ENCODE measurements at places on chromosomes 4 and X.

- ATAC-seq, result no peak
Observed at GRCh38 chrX:123436512-123437136, 252.5 kb downstream of the GRIA3 start.

GRCh38 chrX:15188039-15188438 lies 81.8 kb downstream of the ASB9 start:
- no peak for ATAC-seq

DNA sequence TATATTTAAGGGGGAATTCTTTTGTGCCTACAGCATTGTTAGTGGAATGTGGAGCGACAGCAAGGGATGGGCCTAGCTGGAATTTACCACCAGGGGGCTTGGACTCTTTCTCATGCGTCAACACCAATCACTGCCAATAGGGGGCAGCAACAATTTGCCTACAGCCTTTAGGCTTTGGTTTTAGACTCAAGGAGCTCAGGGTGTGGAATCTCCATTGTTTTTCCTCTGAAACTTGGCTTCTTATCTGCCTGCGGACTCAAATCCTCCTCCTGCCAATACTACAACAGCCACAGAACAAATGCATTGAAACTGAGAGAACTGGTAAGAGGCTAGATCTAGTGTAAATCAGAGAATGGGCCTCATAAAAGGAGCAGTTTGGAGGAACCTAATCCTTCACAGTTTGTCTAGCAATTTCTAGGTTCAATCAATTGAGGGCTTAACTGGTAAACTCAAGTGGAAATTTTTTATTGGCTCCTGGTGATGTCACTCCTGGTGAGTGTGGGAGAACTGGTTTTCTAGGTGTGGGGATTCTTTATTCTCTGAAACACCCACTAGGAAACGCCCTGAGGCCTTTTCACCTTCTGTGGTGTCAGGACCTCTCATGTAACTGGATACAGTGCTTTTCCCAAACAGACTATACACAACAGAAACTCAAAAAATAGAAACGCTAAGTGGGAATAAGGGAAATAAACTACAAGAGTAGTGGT lies 27.9 kb upstream of the TMSB4X start:
- peak; percentile 46 for ATAC-seq

DNA sequence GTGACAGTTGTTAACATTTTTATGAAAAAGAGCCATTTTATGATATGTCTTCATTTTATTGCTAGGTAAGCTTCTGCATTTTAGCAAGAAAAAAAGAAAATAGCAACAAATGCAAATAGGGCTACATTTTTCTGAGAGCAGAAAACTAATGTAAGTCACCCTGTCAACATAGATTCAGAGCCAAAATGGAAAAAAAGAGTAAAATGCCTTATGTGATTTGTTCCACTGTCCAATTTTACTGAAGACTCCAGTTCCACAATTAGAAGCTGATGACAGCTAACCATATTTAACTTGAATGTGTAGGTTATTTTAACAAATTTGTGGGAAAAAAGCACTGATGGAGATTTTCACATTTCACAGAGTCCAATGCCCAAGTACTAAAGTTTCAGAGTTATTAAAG lies 772.3 kb downstream of the FAT4 start:
- ATAC-seq, result no peak

- ATAC-seq, result peak; percentile 18
Observed at GRCh38 chr4:36241771-36242170, 2.5 kb downstream of the ARAP2 start.

DNA sequence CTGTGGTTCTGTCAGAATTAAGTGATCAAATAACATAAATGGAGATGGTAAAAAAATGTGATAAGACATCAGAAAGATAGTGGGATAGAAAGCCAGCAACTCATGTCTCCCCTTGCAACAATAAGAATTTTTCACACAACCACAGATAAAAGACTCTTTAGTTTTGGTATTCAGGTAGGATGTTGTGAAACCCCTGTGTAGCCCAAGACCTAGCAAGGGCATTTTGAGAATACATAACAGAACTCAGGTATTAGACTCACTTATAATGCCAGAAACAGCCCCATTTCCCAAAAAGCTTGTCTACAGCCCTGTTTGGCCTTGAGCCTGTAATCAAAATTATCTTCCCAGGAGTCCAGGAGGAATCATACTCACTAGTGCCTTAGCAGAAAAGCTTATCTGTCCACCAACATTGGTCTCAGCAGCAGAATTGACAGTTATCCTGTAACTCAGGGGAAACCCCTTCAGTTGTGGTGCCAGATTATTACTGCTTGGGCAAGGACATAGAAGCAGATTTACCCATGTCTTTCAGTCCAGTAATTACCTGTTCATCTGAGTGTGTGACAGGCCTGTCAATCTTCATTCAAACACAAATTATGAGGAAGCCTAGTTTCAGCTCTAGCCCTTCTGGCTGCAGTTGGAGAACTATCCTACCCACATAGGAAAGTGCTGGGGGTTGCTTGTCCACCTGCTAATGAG lies 41.0 kb upstream of the UGT2B17 start:
- no peak for ATAC-seq

GRCh38 chrX:39158801-39159657 lies 357.8 kb downstream of the MID1IP1 start:
- peak; percentile 70 for ATAC-seq

GRCh38 chr4:176277162-176277904 lies 8.3 kb upstream of the ASB5 start:
- peak; percentile 69 for ATAC-seq

DNA sequence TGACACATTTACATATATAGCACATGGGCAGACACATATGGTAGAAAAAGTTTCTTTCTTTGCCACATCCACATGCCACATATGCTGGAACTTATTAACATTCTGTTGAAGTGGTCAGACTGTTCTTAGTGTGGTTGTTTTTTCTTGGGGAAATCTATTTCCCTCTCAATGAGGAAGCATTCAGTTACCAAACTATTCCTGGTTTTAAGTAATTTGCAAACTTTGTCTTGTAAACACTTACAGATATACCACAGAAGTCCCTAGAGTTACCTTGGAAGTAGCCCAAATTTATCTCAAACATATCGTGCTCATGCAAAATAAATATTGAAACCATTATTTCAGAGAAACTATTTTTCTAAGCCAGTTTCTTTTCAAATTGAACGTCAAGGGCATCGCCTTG lies 625.5 kb upstream of the INTU start:
- ATAC-seq, result no peak

- no peak for ATAC-seq
Observed at GRCh38 chr4:14100349-14100748, 472.8 kb upstream of the BOD1L1 start.

- no peak for ATAC-seq
Observed at GRCh38 chr4:185033950-185034349, 15.7 kb downstream of the HELT start.

GRCh38 chr4:155883895-155884294 lies 17.8 kb upstream of the ASIC5 start:
- ATAC-seq, result no peak

DNA sequence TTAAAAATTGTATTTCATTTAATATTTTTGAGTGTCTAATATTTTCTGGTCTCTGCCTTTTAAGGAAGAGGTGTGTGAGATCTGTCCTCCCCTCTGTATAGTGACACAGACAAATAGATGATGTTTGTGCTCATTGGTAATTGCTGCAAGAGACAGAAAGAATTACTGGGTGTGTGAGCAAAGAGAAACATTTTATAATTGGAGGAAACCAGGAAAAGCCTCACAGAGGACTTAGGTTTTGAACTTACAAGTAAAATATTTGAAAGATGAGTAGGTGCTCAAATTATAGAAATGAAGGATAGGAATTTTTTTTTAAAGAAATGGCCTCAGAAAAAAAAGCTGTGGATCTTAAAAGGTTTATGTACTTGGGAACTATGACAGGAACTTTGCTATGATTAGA lies 149.8 kb downstream of the SPCS3 start:
- no peak for ATAC-seq

GRCh38 chrX:143466130-143466529 lies 51.1 kb downstream of the SPANXN3 start:
- no peak for ATAC-seq

GRCh38 chr4:122539861-122540465 lies 80.9 kb downstream of the IL21 start:
- ATAC-seq, result no peak

GRCh38 chr4:25427871-25428270 lies 50.8 kb downstream of the ANAPC4 start:
- ATAC-seq, result no peak

- ATAC-seq, result no peak
Observed at GRCh38 chr4:169663831-169664230, 43.5 kb downstream of the CLCN3 start.

- peak; percentile 77 for ATAC-seq
Observed at GRCh38 chr4:54547299-54548097, 110.3 kb upstream of the KIT start.

DNA sequence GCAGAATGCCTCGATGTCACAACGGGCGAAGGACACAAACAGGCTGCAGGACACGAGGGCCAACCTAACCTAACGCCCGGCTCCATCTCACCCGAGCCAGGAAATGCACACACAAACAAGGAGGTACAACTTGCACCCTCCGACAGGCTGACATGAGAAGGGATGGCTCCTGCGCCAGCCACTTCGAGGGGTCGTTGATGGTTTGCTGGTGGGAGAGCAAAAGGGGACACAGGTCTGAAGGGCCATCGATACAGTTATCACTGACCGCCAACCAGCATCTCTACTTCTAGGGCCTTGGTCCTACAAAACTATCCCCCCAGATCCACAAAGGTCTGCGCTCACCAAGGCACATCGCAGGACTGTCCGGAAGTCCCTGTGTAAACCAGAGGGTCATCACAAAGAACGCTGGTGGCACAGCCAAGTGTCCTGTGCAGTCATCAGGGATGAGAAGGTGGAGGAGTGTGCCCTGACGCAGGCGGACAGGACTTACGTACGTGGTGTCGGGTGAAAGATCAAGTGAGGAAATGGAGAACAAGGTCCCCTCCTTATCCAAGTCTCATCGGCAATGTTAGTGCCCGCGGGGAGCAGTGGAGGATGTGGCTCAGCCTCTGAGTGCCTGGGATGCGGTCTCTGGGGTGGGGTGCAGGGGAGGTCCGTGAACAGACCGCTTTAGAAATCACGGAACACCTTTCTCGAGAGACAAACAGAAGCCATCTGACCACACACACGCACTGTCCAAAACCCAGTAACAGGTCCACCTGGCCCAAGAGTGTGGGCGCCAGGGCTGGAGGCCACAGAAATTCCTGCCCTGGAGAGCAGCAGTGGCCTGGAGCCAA lies 7.0 kb downstream of the MXD4 start:
- ATAC-seq, result no peak

- ATAC-seq, result no peak
Observed at GRCh38 chrX:130778773-130779172, 124.2 kb downstream of the ENOX2 start.

GRCh38 chr4:38366456-38366855 lies 297.5 kb upstream of the KLF3 start:
- ATAC-seq, result no peak

DNA sequence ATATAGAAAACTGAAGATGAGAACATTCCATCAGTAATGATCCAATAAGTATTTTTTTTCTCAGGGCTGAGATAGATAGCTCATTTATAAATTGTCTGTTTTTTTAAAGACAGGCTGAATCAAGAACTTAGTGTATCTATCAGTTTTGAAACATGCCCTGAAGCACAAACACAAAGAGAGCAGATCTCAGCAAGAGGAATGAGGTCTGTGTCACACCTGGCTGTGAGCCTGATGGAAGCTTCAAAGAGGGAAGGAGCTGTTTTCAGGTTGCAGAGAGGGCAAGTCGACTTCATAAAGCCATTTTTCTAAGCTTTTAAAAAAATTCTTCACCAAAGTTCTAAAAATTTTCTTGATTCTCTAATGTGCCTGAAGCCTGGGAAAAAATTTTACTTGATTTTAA lies 434.9 kb downstream of the PDGFC start:
- ATAC-seq, result no peak

- no peak for ATAC-seq
Observed at GRCh38 chrX:96715481-96715880, 30.8 kb downstream of the DIAPH2 start.

DNA sequence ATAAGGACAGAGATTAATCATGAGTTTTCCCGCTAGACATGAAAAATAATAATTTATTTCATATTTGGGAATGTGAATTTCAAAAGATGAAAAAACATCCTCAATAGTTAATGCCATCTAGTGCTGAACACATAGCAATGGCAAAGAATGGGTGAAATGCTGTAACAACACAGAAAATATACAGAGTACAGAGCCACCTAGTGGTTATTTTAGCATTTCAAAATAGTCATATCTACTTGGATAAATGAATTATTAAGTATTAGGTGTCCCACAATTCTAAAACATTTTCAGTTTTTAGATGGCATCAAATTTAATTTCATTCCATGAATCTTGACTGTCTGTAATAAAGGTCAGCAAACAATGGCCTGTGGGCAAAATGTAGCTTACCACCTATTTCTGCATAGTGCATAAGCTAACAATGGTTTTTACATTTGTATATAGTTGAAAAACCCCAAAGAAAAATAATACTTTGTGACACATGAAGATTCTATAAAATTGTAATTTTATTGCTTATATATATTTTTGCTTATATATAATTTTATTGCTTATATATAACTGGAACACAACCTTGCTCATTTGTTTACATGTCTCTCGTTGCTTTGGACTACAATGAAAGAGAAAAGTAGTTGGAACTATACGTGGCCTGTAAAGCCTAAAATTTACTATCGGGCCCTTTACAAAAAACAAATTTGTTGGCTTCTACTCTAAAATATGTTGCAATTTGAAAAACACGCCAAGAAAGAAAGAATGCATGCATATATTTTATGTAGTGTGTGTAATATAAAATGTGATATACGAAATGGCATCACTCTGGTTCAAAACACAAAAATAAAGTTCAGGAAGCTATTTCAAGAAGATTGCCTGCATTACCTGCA lies 99.1 kb upstream of the FAM47C start:
- ATAC-seq, result no peak

GRCh38 chr4:139526928-139527327 lies 29.1 kb downstream of the SETD7 start:
- ATAC-seq, result no peak

- peak; percentile 91 for ATAC-seq
Observed at GRCh38 chr4:40185830-40186664, 10.8 kb upstream of the RHOH start.

GRCh38 chrX:24196509-24196908 lies 47.0 kb downstream of the ZFX start:
- no peak for ATAC-seq

DNA sequence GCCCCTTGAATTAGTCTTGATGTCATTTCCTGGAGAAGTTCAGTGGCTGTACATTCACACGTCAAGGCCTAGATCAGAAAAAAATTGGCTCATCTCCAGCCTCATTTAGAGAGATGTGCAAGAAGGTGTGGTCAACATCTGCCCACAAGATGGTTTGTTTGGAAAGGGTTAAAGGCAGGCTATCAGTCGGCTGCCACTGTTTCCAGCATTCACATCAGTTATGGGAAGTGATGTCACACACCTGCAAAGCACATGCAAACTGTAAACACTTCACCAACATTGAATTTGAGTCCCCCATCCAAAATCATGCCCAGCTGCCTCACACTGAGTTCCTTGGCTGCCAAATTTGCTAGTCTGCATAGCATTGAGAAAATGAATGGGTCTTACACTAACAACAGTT lies 498.3 kb upstream of the INTU start:
- ATAC-seq, result no peak

GRCh38 chr4:100833906-100834305 lies 316.1 kb upstream of the EMCN start:
- ATAC-seq, result no peak

GRCh38 chr4:162162672-162163071 lies 1.1 kb downstream of the FSTL5 start:
- ATAC-seq, result no peak

- peak; percentile 100 for ATAC-seq
Observed at GRCh38 chr4:108620101-108620932, at the start of gene RPL34. RPL34 (plus strand) TSS chr4:108620576; CDS start chr4:108621960, 1,384 bp downstream.

- ATAC-seq, result no peak
Observed at GRCh38 chr4:120771907-120772306, 150.6 kb downstream of the PRDM5 start.
